Endodermal cell (in vitro differentiated cells): ENCODE measurements at places on chromosomes 12 and 14. TPM values are rescaled to one million over a fixed set of nuclear protein-coding genes. Genes with fewer than 3 reads are reported as not detected.
A peak's percentile ranks its signal among the peaks of the same experiment; 100 is the strongest.

GRCh38 chr12:29164477-29165393, 15.7 kb downstream of the FAR2 start:
- no peak for DNase-seq
- H3K4me1 ChIP-seq = no peaks in the 10 kb centered on the region
- H3K4me3 ChIP-seq = no peak overlapping the region
- H3K36me3 ChIP-seq = no peaks in the 10 kb centered on the region
- no peak overlapping the region for H3K27ac ChIP-seq

Gene SLC2A3
- total RNA-seq = 2,222 and 2,480 TPM in 2 replicates

GRCh38 chr12:1262011-1262410, 271.0 kb downstream of the ERC1 start:
- H3K27me3 ChIP-seq = no peaks in the 10 kb centered on the region
- no peak overlapping the region for H3K4me3 ChIP-seq
- no peak overlapping the region for H3K27ac ChIP-seq
- no peaks in the 10 kb centered on the region for H3K4me1 ChIP-seq
- H3K36me3 ChIP-seq = peaks cover 30% of the 10 kb centered on the region

DNA sequence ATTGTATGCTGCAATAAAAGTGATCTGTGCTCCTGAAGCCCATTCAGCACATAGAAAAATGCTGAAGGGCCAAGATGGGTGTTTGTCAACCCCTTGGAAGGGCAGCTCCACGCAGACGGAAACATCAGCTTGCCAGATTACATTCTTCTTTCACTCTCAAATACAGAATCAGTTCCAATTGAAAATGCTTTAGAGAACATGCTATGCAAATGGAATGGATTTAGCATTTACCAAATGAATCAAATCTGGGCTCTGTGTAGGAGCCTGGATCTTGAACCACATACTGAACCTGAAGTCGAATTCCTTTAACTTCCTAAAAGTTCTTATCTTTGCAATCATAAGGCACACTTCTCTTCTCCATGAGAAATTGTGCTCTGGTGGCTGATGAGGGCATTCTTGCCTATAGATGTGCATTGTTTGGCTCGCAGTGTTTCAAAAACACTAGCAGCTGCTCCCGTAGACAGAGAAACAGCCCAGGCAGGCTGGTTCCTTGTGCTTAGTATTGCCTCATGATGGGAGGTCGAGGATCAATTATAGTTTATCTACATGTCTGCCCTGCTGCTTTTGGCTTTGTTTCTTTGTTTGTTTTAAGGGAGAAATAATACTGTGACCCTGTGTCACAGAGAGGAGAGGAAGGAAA, 489.8 kb upstream of the FLRT2 start:
- H3K4me3 ChIP-seq = no peak overlapping the region
- no peaks in the 10 kb centered on the region for H3K36me3 ChIP-seq
- no peak overlapping the region for H3K27ac ChIP-seq

GRCh38 chr12:26177283-26177682, 18.1 kb upstream of the SSPN start:
- no peak for DNase-seq
- no peak overlapping the region for H3K4me3 ChIP-seq
- no peaks in the 10 kb centered on the region for H3K27me3 ChIP-seq

Gene AKAP3
- 0.69 to 0.86 TPM (median 0.75 TPM) in 3 replicates for total RNA-seq

Gene APOF
- not detected in 2 replicates for total RNA-seq

Gene GPX2
- 0.87 to 3.7 TPM (median 3.5 TPM) in 3 replicates for total RNA-seq

GRCh38 chr12:68451261-68452077, 119.3 kb upstream of the MDM1 start:
- no peak overlapping the region for H3K27ac ChIP-seq
- no peak for DNase-seq
- no peaks in the 10 kb centered on the region for H3K27me3 ChIP-seq
- peaks cover 20% of the 10 kb centered on the region for H3K4me1 ChIP-seq
- no peak overlapping the region for H3K4me3 ChIP-seq

Gene USP30
- 10.8 to 13.8 TPM (median 12.0 TPM) in 3 replicates for total RNA-seq

- H3K4me3 ChIP-seq = peak overlapping the region; percentile 85
- H3K27me3 ChIP-seq = no peaks in the 10 kb centered on the region
- peaks cover 36% of the 10 kb centered on the region for H3K36me3 ChIP-seq
Observed at GRCh38 chr12:53502331-53502730, 1.2 kb downstream of the TARBP2 start.

GRCh38 chr14:105144666-105145380, 23.8 kb downstream of the JAG2 start:
- H3K27me3 ChIP-seq = no peaks in the 10 kb centered on the region
- H3K27ac ChIP-seq = no peak overlapping the region
- no peaks in the 10 kb centered on the region for H3K4me1 ChIP-seq

Gene SRRM4
- 0.44 and 0.59 TPM in 2 replicates for total RNA-seq

DNA sequence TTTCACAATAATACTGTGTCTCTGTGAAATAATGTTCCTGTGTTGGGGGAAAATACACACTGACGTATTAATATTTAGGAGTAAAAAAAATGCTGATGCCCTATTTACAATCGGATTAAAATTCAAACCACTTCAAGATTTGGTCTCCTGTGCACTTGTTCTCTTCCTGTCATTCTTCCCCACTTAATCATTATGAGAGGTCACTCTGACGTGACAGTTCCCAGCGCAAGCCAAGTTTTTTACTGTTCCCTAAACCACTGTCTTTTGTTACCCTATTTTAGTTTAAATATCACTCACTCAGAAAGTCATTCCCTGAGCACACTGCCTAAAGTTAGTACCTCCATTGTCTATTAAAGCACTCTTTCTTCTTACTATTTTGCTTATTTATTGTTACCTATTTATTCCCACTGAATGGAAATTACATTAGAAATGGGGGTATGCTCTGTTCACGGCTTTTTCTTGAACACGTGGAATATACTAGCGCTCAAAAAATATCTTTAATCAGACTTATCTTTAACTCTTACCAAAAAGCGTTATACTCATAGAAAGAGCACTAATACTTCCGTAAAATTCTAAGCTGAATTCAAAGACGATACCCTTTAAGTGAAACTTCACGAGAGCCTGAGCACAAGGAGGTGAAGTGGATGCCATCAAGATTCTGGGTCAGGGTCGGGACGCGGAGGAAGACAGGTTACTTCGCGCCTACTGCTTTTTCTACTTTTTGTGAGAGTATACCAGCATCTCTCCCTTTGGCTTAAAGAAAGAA, 670 bp upstream of the PSMA3 start:
- peaks cover 18% of the 10 kb centered on the region for H3K36me3 ChIP-seq
- no peak for DNase-seq
- H3K4me1 ChIP-seq = no peaks in the 10 kb centered on the region
- H3K4me3 ChIP-seq = peak overlapping the region; percentile 99

Gene TOMM20L
- not detected in 3 replicates for total RNA-seq

DNA sequence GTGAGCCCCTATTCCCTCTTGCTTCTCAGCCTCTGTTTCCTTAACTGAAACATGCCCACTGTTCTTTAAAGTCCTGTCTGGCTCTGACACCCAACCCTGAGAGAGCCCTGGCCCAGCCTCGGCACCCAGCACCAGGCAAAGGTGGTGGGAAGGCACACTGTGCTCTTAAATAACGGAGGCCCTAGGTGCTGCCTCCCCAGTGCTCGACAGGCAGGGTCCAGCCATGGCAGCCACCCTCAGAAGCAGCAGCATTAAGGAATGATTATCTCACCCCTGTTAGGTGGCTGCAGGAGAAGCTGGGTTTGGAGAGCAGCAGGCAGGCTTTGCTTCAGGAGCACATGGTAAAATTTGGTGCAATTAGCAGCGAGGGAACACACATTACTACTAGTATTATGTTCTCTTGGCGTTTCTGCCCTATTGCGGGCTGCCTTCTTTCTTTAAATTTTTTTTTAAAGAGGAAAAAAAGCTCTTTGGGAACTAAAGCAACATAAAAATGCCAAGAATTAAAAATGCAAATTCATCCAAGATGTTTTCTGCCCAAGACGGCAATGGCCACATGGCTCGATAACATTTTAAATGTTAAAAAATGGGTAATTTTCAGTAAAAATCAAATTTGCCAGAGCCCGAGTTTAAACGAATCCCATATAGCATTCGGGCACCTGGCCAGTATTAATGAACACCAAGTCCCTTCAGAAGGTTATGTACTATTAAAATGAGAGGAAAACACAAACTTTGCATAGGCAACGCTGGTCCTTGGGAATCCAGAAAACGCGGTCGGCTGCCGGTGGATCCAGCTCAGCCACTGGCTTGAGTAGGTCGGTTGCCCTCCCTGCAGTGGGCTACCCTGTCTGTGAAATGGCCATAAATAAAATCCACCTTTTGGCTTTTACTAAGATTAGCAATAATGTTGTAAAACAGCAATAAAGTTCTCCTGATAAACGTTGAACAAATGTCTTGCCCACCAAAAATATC, 152.2 kb downstream of the BCL11B start:
- no peaks in the 10 kb centered on the region for H3K4me1 ChIP-seq
- H3K27me3 ChIP-seq = peaks cover 5% of the 10 kb centered on the region
- DNase-seq = peak; percentile 34

DNA sequence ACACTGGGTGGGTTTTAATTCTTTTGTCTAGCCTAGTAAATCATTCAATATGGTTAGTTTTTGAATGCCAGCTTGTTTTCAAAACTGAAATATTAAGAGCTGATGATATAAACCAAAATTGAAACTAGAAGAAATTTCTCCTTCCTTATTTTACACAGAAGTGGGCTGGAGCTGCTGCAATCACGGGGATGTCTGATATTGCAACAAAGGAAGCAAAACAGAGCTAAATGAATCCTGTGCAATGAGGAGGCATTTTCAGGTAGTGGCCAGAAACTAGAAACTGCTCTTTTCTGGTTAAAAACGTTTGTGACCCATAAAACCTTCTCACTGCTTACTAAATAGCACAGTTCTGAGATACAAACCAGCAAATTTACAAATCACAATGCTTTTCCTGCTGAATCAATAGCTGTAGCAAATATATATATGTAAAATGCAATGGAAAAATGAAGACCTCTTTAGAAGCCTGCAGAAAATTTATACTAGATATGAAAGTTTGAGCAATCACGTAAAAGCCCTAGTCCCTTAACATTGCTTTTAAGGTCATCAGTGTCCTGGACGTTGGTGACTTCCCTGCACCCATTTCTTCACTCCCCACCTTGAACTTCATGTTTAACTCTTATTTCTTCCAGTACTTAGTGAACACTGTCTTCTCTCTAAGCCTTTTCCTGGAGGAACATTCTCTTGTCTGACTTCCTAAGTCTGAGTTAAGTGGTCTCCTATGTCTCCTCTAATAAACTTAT, 15.9 kb upstream of the LRRK2 start:
- H3K27ac ChIP-seq = no peak overlapping the region
- H3K4me3 ChIP-seq = no peak overlapping the region
- H3K27me3 ChIP-seq = no peaks in the 10 kb centered on the region
- no peak for DNase-seq

GRCh38 chr14:95387826-95388445, 68.2 kb upstream of the CLMN start:
- peak; percentile 12 for DNase-seq
- H3K36me3 ChIP-seq = no peaks in the 10 kb centered on the region
- no peak overlapping the region for H3K27ac ChIP-seq

Gene PRR4
- total RNA-seq = 6.3 and 7.9 TPM in 2 replicates

DNA sequence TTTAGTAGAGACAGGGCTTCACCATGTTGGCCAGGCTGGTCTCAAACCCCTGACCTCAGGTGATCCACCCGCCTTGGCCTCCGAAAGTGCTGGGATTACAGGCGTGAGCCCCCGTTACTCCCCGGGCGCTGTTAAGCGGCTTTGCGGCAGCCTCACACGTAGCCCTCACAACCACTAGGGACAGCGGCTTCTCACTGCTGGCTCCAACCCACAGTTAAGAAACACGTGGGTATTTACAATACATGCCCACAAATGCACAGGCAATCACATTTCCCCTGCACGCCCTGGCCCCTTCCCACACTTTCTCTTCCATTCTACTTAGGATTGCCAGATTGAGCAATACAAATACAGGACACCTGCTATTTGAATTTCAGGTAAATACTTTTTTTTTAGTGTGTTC, 37.0 kb upstream of the EIF5 start:
- DNase-seq = peak; percentile 63
- H3K36me3 ChIP-seq = no peaks in the 10 kb centered on the region
- H3K4me3 ChIP-seq = no peak overlapping the region
- H3K27me3 ChIP-seq = no peaks in the 10 kb centered on the region

DNA sequence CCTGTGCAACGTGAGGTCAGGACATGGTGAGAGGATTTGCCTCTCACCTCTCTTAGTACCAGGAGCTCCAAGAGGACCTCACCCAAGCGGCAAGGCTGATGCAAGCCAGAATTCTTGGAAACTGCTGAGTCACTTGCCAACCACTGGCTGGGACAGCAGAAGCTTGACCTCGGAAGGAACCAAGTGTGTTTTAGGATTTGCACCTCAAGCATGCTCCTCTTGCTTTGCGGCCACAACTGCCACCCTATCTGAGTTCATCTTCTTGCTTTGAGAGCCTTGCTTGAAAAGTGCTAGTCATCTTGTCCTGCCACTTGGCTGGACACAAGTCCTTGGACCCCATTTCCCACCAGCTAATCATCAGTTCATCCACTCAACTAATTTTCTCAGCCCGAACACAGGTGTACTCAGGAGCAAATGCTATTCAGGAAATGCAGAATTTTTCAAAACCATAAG, 195.8 kb downstream of the SLC25A21 start:
- H3K36me3 ChIP-seq = no peaks in the 10 kb centered on the region
- no peak overlapping the region for H3K27ac ChIP-seq
- H3K4me1 ChIP-seq = no peaks in the 10 kb centered on the region
- H3K4me3 ChIP-seq = no peak overlapping the region

Gene IGFBP6
- 21.7 and 24.9 TPM in 2 replicates for total RNA-seq

DNA sequence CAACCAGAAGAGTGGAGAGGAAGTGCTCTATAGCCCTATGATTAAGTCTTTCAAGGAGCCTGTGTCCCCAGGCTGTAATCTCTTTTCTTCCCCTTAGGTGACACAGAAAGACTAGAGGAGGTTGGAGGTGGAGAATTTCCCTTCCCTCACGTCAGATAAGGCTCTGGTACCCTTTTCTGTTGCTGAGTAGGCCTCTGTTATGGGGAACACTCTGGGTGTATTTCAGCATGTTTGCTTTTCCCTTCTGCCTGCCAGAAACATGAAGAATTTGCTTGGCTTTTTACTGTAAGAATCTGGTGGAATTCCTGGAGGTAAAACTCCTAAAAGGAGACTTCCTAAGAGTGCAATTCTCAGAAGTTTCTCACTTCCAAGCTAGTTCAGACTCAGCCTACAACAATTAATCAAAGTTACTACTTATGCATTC, 58.3 kb downstream of the SIX1 start:
- no peak for DNase-seq
- H3K4me3 ChIP-seq = no peak overlapping the region
- no peak overlapping the region for H3K27ac ChIP-seq
- H3K27me3 ChIP-seq = no peaks in the 10 kb centered on the region

- no peak overlapping the region for H3K27ac ChIP-seq
- DNase-seq = no peak
Observed at GRCh38 chr12:46572644-46573346, 200.2 kb upstream of the SLC38A2 start.

DNA sequence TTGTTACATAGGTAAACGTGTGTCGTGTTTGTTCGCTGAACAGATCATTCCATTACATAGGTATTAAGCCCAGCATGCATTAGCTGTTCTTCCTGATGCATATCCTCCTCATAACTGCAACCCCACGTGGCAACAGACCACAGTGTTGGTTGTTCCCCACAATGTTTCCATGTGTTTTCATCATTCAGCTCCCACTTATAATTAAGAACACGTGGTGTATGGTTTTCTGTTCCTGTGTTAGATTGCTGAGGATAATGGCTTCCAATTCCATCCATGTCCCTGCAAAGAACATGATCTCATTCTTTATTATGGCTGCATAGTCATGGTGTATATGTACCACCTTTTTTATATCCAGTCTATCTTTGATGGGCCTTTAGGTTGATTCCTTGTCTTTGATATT, 1071.1 kb downstream of the SLC16A7 start:
- H3K27me3 ChIP-seq = no peaks in the 10 kb centered on the region
- DNase-seq = no peak
- H3K27ac ChIP-seq = no peak overlapping the region
- no peak overlapping the region for H3K4me3 ChIP-seq
